ENCODE measurements at places on chromosomes 2 and 18. TPM values are rescaled to one million over a fixed set of nuclear protein-coding genes. Genes with fewer than 3 reads are reported as not detected.

Gene GPR55
- total RNA-seq, result not detected

Gene PLEKHH2
- 37.4 TPM for total RNA-seq

Gene RAB12
- total RNA-seq, result 64.3 TPM

Gene BMP10
- total RNA-seq, result not detected

Gene HOXD12
- not detected for total RNA-seq

Gene SLC9A4
- total RNA-seq, result not detected

Gene ZNG1B
- 35.4 TPM for total RNA-seq

Gene CMPK2
- total RNA-seq, result 5.6 TPM

Gene UBE2F
- total RNA-seq, result 98.2 TPM

Gene SERPINB8
- 6.4 TPM for total RNA-seq

Gene COPS7B
- total RNA-seq, result 33.9 TPM

Gene LRATD1
- total RNA-seq, result 10.7 TPM

Gene PLCL1
- total RNA-seq, result 41.2 TPM

Gene INPP5D
- total RNA-seq, result 6.5 TPM

Gene PTPRN
- 1.9 TPM for total RNA-seq

Gene C2orf66
- total RNA-seq, result not detected

Gene LOXHD1
- not detected for total RNA-seq

Gene DNPEP
- 76.9 TPM for total RNA-seq

Gene GALNT5
- total RNA-seq, result 0.35 TPM

Gene TYMS
- total RNA-seq, result 5.7 TPM

Gene RELCH
- 30.0 TPM for total RNA-seq

Gene FBXO15
- 0.27 TPM for total RNA-seq

Gene TEKT4
- total RNA-seq, result not detected

Gene ATP6V1C2
- total RNA-seq, result 0.42 TPM

Gene ACADL
- 5.9 TPM for total RNA-seq

Gene DNER
- 0.31 TPM for total RNA-seq

Gene WNT10A
- total RNA-seq, result not detected

Gene RAB6C
- 0.42 TPM for total RNA-seq

Gene ZNF385B
- 7.6 TPM for total RNA-seq

Gene ACTG2
- total RNA-seq, result 2,678 TPM

Gene C1GALT1C1L
- total RNA-seq, result 1.6 TPM

Gene SCYGR6
- not detected for total RNA-seq

Gene POTEC
- total RNA-seq, result not detected

Gene MARS2
- total RNA-seq, result 2.8 TPM

Gene GCC2
- total RNA-seq, result 24.0 TPM

Gene BBS5
- total RNA-seq, result 16.2 TPM

Gene REG3A
- total RNA-seq, result not detected

Gene AFF3
- 74.8 TPM for total RNA-seq

Gene LDLRAD4
- 85.9 TPM for total RNA-seq

Gene GPR45
- not detected for total RNA-seq

Gene HYCC2
- total RNA-seq, result 19.9 TPM

Gene STPG4
- total RNA-seq, result not detected

Gene RPRM
- 6.6 TPM for total RNA-seq

Gene HADHB
- total RNA-seq, result 127 TPM

Gene XIRP2
- total RNA-seq, result not detected

Gene VWC2L
- not detected for total RNA-seq

Gene CABLES1
- 13.7 TPM for total RNA-seq

Gene GLB1L
- total RNA-seq, result 9.7 TPM

Gene PARD3B
- 41.4 TPM for total RNA-seq

Gene THSD7B
- 0.12 TPM for total RNA-seq

Gene SP140
- 2.3 TPM for total RNA-seq

Gene PAX8
- total RNA-seq, result not detected

Gene KATNAL2
- 4.0 TPM for total RNA-seq

Gene UXS1
- total RNA-seq, result 49.0 TPM
